ENCODE measurements at places on chromosomes 4 and X.

- DNase-seq: no peak
These were observed 237.4 kb downstream of the CAMK2D start for GRCh38 chr4:113524096-113524495.

DNA sequence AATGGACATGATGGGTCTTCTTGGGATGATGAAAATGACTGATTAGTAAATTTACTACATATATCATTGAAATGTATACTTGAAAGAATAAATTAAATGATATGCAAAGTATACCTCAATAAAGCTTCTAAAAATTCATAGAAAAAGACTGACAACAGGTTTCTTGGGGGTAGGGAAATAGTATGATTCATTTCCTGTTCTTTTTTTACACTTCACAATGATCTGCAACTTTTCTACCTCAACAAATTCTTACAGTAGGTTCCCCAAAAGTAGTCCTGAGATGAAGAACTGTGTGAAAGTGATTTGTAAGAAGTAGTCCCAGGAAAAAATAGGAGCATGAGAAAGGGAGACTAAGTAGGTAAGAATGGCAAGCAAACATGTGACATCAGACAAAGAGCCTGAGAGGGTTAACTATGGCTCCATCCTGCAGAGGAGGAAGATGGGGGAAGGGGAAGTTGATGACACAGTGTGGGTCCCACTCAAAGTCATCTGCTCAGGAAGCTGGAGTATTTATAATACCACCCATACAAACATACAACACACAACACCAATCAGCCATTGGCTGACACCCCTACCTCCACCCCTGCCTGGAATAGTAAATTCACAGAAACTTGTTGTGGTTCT is 73.9 kb downstream of the ARHGAP6 start:
- no peak for DNase-seq

GRCh38 chr4:79882806-79883205 is 190.2 kb downstream of the ANTXR2 start:
- DNase-seq: no peak

DNA sequence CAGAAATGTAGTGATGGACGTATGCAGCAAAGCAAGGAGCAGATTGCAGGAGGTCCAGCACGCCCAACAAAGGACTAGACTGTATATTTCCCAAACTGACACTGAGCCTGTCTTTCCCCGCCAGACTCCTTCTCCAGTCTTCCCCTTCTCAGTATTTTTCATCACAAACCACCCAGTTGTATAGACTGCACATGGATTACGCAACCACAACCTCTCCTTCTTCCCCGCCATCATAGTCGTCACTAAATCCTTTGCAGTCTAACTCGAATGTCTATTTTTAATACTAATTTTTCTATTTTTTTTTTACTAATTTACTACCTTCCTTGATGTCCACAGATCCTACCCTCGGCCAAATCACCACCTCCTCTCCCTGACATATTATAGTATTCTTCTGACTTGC is 105.4 kb downstream of the MTNR1A start:
- no peak for DNase-seq

- no peak for DNase-seq
These were observed 343.2 kb upstream of the TRAM1L1 start for GRCh38 chr4:117428536-117428935.

DNA sequence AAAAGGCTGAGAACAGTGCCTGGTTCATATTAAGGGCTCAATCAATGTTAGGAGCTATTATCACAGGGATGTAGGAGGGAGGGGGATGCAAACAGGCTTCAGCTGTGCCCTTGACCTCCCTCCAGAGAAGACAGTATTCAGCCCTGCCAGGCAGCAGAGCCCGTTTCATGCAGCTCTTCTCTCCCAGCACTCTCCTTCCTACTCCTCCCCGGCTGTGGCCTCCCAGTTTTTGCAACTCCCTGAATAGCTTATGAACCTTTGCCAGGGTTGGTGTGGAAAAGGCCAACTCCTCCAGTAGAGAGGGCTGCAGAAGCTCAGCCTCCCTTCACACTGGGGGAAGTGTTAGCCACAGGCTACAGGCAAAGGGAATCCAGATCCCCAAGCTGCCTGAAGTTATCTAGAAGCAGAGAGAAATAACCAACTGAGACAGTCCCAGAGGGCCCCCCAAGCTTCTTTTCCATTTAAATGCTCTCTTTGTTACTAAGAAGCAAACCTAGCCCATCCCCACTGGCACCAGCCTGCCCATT is 31.7 kb upstream of the APLN start:
- no peak for DNase-seq

- no peak for DNase-seq
These were observed 5.4 kb upstream of the SOWAHD start for GRCh38 chrX:119753001-119753400.

- no peak for DNase-seq
These were observed 233.5 kb downstream of the ARHGAP24 start for GRCh38 chr4:85708468-85708867.

DNA sequence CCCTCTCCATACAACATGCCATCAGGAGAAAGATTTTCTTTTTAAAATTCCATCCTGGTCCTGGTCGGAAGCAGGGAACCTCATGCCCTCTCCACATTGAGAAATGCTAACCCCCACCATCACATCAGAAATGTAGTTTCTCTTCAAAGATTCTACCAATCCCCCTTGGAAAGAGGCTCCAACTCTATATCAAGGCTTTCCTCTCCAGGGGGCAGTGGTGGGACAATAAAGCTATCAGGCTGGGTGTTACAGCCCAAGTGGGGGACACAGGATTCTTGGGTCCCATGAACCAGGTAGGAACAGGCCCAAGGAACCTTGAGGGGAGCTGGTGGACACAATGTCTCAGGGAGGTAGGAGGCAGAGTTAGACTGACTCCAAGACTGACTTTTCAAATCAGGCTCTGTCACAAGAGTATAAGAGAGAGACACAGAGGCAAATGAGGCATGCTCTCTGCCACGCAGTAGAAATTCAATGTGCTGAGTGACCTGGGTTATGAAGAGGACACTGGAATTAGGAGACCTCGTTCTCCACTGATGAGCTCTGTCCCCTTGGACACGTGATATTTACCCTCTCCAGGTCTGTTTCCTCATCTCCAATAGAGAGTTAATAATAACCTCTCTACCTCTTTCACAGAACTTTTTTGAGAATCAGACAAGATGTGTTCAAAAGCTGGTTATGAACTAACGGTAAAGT is 4.5 kb downstream of the GJB1 start:
- DNase-seq: no peak

DNA sequence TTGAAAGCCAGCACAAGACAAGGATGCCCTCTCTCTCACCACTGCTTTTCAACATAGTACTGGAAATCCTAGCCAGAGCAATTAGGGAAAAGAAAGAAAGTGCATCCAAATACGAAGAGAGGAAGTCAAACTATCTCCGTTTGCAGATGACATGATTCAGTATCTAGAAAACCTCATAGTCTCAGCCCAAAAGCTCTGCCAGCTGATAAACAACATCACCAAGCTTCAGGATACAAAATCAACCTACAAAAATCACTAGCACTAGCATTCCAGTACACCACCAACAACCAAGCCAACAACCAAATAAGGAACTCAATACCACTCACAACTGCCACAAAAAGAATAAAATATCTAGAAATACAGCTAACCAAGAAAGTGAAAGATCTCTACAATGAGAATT is 38.6 kb downstream of the COX7B2 start:
- no peak for DNase-seq

- DNase-seq: no peak
These were observed 103.0 kb upstream of the KLF3 start for GRCh38 chr4:38560768-38561558.

- no peak for DNase-seq
These were observed 78.8 kb downstream of the FAM184B start for GRCh38 chr4:17702641-17703040.

DNA sequence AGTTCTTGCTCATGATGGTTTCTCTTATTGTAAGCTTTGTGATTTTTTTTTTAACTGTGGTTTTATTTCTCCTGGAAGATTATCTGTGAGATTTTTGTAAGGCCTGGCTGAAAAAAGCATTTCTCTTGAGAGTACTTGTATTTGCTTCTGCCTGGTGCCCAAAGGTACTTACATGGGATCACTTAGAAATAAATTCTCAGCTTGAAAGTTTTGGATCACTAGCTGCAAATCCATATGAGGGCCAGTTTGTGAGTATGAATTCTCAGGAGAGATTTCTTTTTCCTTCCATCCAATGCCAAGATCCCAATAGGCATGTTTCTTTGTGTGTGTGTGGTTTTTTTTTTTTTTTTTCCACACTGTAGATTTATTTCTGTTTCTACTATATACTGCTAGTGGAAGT is 1884.7 kb upstream of the PCDH7 start:
- DNase-seq: no peak

- no peak for DNase-seq
These were observed 183.4 kb downstream of the ANKRD50 start for GRCh38 chr4:124529131-124529530.

GRCh38 chr4:73575660-73576059 is 44.6 kb downstream of the RASSF6 start:
- no peak for DNase-seq

- DNase-seq: no peak
These were observed 947.5 kb downstream of the PCDH7 start for GRCh38 chr4:31667686-31668085.

GRCh38 chr4:174255786-174256185 is 27.7 kb downstream of the FBXO8 start:
- DNase-seq: no peak

GRCh38 chrX:15848576-15848975 is 6.0 kb downstream of the AP1S2 start:
- no peak for DNase-seq

- no peak for DNase-seq
These were observed 342.3 kb upstream of the GALNT7 start for GRCh38 chr4:172826346-172826745.

DNA sequence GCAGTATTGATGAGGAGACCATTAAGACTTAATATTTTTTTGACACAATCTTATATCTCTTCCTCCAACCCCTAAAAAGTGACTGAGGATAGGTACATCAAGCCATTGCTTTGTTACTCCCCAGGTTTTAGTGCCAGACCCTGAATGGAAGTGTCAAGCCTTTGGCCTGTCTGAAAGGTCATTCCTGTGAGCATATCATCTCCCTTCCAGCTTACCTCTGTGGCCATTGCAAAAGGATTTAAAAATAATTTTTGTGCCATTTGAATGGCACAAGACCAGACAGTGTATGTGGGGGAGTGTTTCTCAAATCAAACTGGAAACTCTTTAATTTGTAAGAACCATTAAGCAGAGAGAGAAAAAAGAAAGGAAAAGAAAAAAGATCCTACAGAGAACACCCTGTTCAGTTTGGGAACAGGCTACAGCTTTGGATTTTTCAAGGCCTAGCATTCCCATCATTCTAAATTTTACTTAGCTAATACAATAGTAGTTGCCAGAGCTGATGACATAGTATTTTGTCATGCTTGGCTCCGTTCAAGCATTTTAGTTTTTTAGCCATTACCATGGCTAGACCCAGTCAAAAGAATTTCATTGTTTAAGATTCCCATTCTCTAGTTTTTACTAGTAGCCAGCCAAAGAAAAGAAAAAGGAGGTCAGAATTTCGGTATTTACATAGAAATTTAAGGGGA is 49.6 kb downstream of the HPF1 start:
- DNase-seq: no peak

GRCh38 chrX:43655151-43656004 is 721 bp upstream of the MAOA start:
- no peak for DNase-seq

- DNase-seq: no peak
These were observed 172.0 kb downstream of the UGT8 start for GRCh38 chr4:114770624-114771023.

- DNase-seq: no peak
These were observed 48.6 kb downstream of the LRP2BP start for GRCh38 chr4:185346975-185347601.

DNA sequence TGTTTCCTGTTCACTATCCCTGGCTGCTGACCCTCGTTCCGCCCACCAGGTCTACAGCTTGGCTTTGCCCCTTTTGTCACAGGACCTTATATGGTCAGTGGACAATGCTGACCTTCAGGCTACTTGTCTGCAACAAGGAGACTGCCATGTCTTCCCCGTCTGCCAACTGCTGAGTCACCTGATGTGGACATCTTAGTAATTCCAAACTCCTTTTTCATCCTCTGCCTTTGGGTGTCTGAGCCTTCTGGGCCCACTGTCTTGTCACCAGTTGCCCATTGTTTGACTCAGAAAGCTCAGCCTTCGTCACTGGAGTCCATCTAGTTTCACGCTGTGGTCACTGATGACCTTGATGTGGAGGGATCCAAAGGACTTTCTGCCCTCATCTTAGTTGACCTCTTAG is 30.2 kb downstream of the GPRIN3 start:
- DNase-seq: no peak

DNA sequence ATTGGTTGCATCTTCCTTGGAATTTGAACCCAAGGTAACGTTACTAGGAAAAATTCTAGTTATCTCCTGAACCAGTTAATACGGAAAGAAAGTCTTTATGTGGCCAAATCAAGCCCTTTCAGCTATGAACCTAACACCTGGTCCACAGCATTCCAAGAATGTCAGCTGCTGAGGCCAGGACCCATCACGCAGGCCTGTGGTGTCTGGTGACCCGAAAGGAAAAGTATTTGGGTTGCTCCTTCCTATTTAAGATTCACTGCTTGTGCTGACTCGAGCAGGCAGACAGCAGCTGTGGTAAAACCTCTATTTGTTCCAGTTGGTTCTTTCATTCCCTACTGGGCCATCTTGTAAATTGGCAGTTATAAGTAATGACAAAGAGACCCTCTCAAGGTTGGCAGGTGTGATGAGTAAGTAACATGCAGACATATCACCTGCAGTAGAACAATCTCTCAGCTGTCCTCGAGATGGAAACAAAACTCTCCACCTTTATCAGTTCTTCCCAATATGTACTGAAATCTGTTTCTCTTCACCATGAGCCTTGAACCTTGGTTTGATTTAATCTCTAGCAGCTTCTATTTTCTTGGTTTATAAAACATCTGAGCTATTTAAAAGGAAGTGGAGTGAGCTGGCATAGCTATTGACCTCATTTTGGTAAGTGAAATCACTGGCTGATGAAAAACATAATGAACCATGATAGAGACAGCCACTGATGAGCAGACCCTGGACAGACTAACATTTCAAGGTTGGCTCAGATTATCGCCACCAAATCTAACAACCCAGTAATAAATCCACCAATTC is 182.1 kb upstream of the SMIM31 start:
- no peak for DNase-seq

DNA sequence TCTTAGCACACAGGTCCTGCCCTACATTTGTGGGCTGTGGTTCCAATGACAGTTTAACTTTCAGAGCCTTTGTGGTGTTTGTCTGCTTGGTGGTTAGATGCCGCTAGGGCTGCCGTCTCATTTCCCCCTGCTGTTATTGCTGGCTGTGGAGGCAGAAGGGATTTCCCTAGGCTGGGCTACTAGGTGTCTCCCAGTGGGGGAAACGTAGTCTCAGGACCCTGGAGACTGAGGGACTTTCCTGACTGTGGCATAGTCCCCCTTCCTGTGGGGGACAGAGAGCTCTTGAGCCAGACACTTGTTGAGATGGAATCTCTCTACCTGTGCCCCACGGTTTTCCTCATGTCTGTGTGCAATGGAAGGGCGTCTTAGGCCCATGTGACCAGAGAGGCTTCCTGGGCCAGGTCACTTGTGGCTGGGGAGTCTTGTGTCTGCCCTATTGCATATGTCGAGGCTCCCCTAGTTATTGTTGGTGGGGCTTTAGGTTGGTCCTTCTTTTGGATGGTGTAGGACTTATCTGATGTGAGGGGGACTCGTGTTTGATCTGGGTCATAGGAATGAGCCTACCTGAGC is 68.2 kb downstream of the ARHGAP10 start:
- DNase-seq: no peak
